H9 (cell line): ENCODE measurements at places on chromosomes 11 and 22.

DNA sequence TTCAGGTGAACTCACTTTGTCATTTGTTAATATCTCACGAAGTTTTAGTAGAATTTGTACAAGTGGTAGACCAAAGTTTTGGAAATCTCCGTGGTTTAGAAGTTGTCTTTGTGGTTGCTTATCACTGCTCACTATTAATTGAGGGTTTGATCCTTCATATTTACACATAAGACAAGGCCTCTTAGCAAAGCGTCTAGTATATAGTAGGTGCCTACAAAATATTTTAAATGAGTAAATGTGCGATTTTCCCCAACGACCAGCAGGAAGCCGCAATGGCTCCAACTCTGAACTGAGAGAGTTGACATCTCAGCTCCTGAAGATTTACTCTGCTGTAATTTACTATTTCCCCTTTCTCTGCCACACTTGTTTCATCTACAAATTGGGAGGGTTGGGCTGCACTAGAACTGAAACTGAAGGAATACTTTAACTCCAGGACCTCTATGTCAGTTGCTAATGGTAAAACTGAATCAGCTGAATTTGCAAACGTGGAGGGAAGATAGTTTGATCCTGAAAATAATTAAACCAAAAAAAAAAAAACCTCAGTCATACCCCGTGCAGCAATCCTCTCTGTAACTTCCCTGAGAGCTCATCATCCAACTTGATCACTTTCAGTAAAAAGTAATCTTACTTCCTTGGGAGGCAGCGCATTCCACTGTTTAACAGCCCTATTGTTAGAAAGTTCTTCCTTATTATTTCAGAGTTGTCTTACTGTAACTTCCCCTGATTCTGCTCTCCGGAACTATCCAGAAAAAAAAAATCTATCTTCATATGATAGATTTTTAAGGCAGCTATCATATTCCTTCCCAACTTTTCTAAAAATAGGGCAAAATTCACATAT, 1.3 kb upstream of the SBF2 start:
- no peak for DNase-seq

- peak; percentile 81 for DNase-seq
These were observed 57.1 kb downstream of the PARVB start for GRCh38 chr22:44080936-44081861.

GRCh38 chr11:95378789-95379188, 147.8 kb upstream of the SESN3 start:
- peak; percentile 45 for DNase-seq

- DNase-seq = no peak
These were observed 3.3 kb upstream of the SCARF2 start for GRCh38 chr22:20440637-20441591.
